Stimulated activated CD4-positive, alpha-beta T cell treated with anti-CD3 and anti-CD28 coated beads, Interleukin-1b, Interleukin-23, amount 100 ng/mL, for 48 hours (primary cell): ENCODE measurements at places on chromosomes 7 and 10.

GRCh38 chr10:50316695-50317648 lies 65.7 kb upstream of the ASAH2 start:
- no peak for DNase-seq

- DNase-seq: no peak
These were observed 19.7 kb downstream of the TSPAN12 start for GRCh38 chr7:120838281-120838682.

GRCh38 chr7:123190109-123190831 lies 9.5 kb downstream of the SLC13A1 start:
- DNase-seq: no peak

DNA sequence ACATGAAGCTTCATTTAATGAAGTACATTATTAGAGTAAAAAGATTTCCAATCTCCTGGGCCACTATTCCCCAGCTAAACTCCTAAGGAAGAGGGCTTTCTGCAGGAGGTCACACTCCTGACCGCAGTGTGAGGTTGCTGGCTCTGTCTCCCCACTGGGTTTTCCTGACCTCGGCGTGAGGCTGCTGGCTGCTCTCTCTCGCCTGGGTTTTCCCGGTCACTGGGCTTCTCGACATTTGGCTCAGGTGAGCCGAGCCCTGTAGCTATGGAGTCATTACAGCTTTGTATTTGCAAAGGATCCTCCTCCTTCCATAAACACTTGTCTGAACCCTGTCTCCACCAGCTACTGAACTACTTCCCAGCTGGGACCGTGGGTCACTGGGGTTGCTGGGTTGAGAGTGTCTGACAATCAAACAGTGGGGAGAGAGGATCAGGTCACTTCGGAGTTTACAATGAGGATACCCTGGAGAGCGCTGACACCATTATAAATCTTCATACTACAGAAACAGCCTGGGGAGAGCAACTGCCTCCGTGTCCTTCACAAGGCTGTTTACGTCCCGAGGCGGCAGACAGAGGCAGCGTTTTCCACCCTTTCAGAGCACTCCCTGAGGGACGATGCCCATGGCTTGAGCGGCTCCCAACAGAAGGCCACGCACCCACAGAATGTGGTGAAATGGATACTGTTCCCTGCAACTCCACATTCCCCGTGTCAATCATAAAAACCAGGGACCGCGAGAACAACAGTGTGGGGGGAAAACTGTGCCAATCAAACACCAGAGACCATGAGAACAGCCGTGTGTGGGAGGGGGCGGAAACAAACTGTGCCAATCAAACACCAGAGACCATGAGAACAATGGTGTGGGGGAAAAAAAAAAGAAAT lies 226.2 kb downstream of the ZMYND11 start:
- no peak for DNase-seq

- no peak for DNase-seq
These were observed 87.7 kb downstream of the SEM1 start for GRCh38 chr7:96621932-96622331.

DNA sequence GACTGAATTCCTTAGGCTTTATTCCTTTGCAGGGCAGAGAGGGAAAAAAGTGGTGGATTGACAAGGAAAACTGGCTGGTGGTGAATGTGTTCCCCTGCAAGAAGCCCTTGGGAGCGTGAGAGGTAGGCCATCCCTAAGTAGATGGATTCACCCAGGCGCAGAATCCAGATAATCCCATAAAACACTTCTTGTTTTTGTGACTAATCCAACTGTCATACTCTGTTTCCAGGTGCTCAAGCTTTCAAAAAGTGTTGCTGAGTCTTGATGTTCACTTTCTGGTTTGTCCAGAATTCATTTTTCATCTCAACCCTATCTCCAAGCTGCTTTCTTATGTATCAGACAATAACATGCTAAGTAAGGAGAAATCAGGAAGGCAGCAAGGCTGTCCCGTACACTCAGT lies 250.8 kb upstream of the HABP2 start:
- DNase-seq: no peak

DNA sequence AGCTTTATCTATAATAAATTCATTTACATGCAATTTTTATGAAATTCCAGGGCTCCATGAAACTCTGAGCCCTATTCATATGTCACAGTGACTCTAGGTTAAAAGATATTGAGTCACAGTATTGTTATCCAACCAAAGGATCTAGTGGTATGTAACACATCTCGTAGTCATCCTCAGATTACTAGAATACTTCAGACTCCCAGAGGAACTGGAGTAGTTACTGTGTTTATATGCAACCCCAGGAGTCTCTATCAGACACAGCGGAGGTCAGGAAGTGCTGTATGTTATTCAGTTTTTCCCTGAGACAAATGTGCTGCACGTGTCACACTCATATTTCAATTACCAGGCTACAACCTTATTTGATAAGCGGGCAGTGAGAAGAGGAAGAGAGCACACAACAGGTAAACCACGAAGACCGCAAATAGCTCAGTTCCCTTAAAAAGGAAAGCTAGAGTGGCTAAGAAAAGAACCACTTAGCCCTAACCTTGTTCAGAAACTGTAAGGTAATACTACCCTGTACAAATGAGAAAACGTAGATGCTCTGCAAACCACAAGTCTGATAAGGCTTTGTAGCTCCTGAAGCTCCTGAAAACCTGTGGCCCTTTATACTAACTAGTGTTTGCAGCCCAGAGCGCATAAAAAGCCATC lies 114.0 kb upstream of the CNTNAP2 start:
- no peak for DNase-seq

- DNase-seq: no peak
These were observed 70.4 kb downstream of the AKR1B1 start for GRCh38 chr7:134388336-134389019.

DNA sequence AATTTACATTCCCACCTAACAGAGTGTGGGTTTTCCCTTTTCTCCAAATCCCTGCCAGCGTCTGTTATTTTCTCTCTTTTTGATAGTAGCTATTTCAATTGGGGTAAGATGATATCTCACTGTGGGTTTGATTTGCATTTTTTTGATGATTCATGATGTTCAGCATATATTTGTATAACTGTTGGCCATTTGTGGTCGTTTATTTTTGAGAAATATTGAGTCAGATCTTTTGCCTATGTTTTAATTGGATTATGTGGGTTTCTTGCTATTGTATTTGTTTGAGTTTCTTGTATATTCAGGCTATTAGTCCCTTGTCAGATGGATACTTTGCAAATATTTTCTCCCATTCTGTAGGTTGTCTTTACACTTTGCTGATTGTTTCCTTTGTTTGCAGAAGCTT lies 193.8 kb downstream of the ABCA13 start:
- no peak for DNase-seq

GRCh38 chr7:144391823-144392255 lies 11.7 kb downstream of the NOBOX start:
- DNase-seq: no peak

GRCh38 chr7:8060241-8060640 lies 91.6 kb downstream of the GLCCI1 start:
- no peak for DNase-seq

GRCh38 chr7:7792056-7792455 lies 73.6 kb upstream of the RPA3 start:
- DNase-seq: no peak

GRCh38 chr7:30727061-30727945 lies 24.6 kb upstream of the INMT start:
- peak; percentile 43 for DNase-seq

- DNase-seq: no peak
These were observed 63.4 kb upstream of the SYPL1 start for GRCh38 chr7:106175507-106175906.

- no peak for DNase-seq
These were observed 832 bp upstream of the TIAL1 start for GRCh38 chr10:119597405-119598186.

GRCh38 chr10:31460242-31460641 lies 141.2 kb downstream of the ZEB1 start:
- DNase-seq: no peak

DNA sequence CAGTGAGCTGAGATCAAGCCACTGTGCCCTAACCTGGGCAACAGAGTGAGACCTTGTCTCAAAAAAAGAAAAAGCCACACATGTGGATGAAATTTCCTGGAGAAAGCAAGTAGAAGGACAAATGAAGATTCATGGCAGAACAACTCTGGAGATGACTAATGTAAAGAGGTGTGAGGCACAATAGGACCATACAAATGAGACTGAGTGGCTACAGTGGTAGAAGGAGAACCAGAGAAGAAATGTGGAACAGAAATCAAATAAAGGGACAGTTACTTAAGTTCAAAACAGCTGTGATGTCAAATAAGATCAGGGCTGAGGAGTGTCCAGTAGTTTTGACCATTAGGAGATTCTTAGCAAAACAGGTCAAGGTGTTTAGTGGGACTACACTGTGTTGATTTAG lies 130.9 kb upstream of the CDK6 start:
- no peak for DNase-seq

DNA sequence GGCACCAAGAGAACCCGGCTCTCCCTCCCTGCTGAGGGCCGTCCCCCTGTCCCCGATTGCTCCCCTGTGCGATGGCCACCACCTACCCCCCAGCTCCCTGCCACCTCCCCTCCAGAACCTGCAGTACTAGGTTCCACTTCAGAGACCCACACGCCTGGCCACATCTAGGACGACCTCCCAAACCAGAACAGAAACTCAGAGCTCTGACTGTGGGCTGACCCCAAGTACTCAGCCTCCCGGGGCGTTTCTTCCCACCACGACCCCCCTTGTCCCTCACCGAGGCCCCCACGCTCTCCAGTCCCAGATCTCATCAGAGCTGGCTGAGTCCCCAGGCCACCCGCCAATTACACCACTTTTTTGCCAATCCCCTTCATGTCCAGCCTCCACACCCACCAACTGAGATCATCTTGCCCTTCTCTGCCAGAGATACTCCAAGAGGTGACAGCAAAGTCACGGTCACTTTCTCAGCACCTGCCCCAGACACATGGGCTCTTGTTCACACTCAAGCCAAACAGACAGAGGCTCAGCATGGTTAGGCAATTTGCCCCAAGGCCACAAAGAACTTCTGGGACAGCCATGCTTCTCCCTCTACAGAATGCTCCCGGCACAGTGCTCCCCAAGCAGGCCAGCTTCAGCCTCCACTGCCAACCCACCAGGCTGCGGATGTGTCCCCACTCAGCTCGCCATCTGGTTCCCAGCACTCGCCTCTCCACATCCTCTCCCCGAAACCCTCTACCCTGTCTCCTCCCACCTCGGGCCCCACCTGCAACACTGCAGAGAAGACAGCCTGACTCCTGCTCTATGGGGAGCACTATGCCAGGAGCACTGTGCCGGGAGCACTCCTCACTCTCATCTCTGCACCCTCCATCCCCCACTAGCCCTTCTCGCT lies 4.7 kb downstream of the TMEM120A start:
- no peak for DNase-seq

DNA sequence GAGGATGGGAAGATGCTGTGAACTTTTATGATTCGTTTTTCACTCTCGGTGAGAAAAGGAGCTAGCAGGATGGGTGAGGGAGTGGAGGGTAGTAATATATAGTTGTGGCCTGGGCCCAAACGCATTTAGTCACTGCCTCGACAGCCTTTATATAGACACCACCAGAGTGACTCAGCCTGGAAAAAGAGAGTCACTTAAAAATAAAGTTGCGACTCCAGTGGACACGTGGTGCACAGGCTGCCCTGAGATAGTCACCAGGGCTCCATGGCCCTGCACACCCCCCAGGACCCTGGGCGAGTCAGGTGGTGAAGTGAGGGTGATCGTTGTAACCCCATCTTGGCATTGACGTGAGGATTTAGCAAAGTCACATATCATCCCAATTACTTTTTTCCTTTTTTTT lies 106.7 kb downstream of the CUX1 start:
- peak; percentile 42 for DNase-seq

DNA sequence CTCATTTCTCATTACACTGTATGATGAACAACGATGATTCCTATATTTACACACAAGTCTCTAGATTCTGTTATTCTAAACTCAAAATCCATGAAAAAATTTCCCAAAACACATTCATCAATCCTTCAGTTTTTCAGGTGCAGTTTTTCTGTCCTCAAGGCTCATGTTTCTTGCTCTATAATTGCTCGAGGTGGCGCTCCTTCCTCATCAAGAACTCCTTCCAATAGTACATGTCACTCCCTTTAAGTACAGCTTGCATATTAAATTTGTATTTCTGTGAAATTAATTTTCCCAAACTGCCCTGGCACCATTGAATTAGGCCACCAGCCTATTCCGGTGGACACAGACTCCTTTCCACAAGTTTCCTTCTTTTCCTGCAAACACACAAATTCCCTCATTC lies 188.7 kb upstream of the MINDY3 start:
- DNase-seq: no peak

GRCh38 chr10:33493978-33494377 lies 159.5 kb upstream of the NRP1 start:
- no peak for DNase-seq

- DNase-seq: peak; percentile 4
These were observed 566.0 kb downstream of the SUGCT start for GRCh38 chr7:40700653-40701421.

- DNase-seq: no peak
These were observed 27.9 kb upstream of the PCBD1 start for GRCh38 chr10:70916241-70916640.

DNA sequence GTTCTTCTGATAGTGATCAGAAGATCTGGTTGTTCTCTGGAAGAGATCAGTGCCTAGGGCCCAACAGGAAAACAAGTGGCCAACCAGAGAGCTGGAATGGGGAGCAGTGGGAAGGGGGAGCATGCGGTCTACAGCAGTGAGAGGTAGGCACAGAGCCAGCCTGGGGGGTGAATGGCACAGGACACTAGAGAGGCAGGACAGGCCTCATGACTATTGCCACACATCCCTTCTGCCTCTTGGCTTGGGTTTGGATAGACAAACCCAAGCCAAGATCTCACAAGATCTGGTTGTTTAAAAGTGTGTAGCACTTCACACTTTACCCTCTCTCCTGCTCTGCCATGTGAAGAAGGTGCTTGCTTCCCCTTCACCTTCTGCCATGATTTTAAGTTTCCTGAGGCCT lies 224.4 kb downstream of the ARHGAP12 start:
- DNase-seq: no peak

DNA sequence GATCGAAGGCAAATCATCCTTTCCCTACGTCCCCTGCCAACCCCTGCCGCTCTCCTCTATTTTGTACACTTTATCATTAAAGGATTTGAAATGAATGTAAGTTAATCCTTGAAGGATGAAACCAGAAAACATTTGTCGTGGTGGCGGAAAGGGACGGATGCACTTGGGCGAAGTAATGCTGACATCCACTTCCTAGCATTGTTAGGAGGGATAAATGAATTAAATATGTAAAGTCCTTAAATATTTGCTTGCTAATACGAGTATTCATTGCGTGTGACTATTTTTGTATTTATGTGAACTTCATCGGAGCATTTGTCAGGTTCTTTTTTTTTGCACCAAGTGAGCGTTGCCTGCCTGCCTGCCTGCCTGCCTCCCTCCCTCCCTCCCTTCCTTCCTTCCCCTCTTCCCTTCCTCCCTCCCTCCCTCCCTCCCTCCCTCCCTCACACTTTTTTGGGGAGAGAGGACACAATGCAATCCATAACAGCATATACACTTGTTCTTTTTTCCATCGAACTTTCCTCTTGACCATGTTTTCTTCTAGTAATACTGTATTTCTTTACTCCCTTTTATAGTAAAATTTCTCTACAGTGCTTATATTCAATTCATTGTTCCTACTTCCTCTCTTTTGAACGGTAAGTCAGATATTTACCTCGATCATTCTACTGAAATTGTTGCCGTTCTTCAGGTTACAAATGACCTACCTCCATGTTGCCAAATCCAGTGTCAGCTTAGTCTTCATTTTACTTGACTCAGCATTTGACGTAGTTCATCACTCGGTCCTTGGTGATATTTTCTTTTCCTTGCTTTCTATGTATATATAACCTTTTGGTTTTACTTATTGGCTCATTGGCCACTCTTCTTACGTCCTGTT lies 831 bp downstream of the CCDC7 start:
- no peak for DNase-seq

GRCh38 chr10:3714531-3714930 lies 70.5 kb downstream of the KLF6 start:
- DNase-seq: no peak
